Forelimb muscle (tissue), 1 donor: ENCODE measurements at places on chromosomes 16 and 17.

DNA sequence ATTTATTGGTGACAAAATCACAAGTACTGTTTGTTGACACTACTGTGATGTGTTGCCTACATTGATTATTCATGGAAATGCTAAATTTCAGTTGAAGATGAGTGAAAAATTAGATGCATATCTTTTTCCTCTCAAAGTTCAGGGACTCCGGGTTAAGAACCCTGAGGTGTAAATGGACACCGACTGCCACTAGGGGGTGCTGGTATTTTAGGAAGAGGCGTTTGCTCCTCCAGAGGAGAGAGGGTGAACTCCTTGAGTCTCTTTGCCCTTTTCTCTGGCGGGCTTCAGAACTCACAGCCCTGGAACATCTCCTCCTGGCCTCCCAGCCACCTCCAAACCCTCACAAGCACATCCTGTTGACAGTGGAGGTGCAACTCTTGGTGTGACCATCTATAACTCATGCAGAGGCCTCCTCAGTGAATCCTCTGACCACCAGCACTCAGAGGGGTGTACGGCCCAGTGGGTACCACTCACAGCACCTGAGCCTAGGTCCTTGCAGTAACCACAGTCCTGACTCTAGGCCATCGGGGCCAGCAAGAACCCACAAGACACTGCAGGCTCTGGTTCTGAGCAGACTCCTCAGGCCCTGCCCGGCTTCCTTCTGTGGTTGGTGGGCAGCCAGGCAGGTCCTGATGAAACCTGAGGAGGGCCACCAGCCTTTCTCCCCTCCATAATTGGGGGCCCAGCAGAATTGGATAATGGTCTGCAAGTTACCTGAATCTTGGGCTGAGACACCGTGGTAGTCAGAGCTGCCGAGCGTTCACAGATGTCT lies 26.2 kb upstream of the PIK3R5 start:
- DNase-seq: no peak

GRCh38 chr16:2713523-2713922 lies 6.5 kb downstream of the PRSS27 start:
- no peak for DNase-seq

DNA sequence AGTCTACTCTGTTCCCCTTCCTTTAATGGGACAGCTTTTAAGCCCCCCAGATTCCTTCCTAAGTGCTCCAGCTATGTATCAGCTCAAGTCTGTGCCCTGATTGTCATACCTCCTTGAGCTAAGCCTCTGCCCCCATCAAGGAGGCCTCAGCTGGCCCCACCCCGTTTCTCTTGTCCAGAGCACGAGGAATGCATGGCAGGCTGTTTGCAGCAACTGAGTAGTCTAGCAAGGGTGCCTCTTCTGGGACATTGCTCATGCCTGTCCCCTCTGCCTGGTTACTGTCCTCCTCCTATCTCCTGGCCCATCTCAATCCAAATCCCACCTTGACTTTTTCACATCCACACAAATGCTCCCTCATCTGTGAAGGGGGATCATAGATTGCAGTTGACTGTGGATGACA lies 27.8 kb upstream of the TMEM220 start:
- no peak for DNase-seq

DNA sequence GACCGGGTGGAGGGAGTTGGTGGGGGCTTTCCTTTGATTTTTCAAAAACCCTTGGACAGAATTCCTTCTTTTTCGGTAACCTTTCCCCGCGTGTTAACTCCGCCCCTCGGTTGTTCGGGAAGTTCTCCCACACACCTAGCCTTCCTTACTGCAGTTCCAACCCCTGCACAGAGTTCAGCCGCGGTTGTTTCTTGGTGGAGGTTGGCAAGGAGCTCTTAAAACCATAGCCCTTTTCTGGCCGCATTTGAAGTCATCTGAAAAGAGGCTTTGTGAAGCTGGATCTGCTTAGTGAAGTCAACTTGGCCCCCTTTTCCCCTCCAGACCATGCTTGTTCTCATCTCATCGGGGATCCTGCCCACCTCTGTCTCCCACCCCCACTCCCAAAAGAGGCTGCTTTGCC lies 1.8 kb downstream of the CACNG4 start:
- DNase-seq: no peak
